ENCODE measurements at places on chromosomes 6 and 20.
A peak's percentile ranks its signal among the peaks of the same experiment; 100 is the strongest.

GRCh38 chr6:151069641-151070040 lies 170.1 kb upstream of the AKAP12 start:
- DNase-seq, result no peak

GRCh38 chr6:159113223-159113622 lies 56.0 kb upstream of the FNDC1 start:
- DNase-seq, result no peak

DNA sequence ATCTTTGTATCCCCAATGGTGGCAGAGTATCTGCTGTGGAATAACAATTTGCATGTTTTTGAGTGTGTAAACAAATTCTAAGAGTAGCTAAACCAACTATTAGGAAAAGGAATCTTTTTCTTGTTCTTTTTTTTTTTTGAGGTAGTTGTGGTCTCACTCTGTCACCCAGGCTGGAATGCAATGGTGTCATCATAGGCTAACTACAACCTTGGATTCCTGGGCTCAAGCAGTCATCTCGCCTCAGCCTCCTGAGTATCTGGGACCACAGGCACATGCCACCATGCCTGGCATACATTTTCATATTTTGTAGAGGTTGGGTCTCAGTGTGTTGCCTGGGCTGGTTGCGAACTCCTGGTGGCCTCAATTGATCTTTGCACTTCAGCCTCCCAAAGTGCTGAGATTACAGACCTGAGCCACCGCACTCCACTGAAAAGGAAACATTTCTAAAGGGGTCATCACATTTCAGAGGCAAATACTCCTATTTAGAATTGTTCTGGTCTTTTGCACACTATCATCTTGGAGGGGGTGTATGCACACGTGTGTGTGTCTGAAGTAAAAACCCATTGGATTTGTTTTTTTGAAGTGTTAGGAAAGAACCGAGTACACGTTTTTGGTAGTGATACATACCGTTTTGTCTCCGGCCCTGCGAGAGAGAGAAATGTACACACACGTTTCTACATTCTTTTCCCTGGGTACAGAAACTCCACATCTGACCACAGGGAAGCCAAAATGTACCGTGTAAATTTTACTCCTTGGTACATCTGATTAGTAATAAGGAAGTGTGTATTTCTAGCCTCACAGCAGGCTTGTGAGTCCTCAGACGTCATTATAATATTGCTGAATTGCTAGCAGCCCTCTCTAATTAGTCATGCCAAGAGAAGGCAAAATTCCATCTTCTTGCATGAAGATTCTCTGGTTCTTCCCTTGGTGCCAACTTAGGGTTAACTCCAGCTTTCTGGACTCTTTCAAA lies 183.6 kb downstream of the JARID2 start:
- no peak for DNase-seq

GRCh38 chr6:9168669-9169068 lies 733.3 kb upstream of the SLC35B3 start:
- no peak for DNase-seq

DNA sequence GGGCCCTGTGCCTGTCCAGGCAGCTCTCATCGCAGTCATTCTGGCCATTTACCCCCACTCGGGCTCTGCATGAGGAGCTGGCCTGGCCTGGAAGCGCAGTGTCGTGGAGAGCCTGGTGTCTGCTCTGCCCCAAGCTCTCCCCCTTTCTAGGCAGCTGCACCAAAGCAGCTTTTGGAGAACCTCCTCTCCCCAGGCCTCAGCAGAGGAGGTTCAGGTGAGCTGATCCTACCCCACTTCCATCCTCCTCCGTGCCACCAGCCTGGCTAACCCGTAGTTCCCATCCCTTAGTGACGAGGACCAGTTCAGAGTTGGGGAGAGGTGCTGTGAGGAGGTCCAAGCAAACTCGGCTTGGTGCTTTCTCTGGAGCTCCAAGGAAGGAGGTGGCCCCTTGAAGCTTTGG lies 30.5 kb upstream of the PHACTR3 start:
- DNase-seq, result no peak

DNA sequence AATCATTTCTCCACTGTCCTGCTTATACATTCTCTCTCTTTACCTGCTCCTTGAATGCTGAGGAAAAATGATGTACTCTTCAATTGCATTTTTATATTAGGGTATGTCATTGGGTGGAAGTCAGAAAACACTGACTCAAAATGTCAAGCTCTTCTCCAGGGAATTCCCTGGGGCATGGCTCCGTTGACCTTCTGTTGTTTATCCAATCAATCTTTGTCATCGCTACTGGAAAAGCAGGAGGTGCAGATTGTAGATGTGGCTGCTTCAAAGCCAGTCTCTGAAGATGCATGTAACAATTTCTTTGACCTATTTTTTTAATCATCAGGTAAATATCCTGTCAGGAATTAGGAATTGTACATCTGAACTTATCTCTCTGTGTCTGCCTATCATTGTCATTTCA lies 63.9 kb upstream of the TENT5A start:
- no peak for DNase-seq

GRCh38 chr6:89775150-89775549 lies 44.4 kb downstream of the MDN1 start:
- DNase-seq, result no peak

DNA sequence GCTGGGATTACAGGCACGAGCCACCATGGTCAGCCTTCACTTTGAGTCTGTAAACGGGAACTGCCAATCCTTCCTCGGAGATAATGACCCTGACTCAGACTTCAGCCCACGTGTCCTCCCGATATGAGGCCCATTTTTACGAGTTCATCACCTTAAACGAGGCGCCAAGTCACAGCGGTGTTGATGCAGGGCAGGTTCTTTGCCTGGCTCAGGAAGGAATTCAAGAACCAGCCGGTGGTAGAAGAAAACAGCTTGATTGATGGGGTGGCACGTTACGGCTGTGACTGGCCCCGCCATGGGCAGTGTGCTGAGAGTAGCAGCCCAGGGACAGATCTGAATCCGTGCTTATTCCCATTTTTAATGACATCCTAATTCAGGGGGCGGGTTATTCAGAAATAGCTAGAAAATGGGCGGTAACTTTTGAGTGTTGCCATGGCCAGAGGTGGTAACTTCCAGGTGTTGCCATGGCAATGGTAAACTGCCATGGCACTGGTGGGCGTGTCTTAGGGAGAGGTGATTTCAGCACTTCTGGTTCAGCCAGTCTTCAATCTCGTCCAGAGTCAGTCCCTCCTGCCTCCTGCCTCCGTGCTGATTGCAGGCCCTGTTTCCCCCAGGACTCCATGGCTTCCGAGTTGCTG lies 9.1 kb upstream of the MAP1LC3A start:
- DNase-seq, result no peak

DNA sequence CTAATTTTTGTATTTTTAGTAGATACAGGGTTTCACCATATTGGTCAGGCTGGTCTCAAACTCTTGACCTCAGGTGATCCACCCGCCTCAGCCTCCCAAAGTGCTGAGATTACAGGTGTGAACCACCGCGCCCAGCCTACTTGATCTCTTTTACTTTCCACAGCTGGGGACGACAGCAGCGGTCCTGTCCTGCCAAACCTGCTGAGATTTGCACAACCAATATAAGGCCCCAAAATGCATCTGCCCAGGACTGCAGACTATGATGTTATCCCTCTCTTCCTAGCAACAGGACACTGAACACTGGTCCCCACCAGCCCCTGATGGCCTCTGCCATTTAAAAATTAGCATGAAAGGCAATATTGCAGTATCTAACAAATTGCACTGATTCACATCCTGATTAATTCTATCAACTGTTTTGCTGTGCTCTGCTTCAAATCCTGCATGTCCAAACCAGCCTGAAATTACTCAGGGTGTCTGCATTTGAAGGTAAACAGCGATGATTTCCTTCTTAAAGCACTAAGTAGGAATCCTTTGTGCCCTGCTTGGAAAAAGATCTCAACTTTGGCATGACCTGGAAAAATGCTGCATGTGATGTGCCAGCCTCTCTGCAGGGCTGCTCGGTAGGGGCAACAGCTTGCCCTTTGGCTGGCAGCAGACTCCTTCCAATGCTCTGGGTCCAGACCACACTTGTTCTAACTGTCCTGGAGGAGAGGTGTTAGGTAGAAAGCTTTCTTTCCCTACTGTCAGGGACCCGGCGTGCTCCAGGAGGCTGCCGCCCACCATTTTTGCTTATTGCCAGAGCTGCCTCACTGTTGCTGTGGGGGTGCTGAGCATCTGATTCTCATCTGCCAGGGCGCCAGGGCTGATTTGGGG lies 27.4 kb upstream of the PXDC1 start:
- no peak for DNase-seq

DNA sequence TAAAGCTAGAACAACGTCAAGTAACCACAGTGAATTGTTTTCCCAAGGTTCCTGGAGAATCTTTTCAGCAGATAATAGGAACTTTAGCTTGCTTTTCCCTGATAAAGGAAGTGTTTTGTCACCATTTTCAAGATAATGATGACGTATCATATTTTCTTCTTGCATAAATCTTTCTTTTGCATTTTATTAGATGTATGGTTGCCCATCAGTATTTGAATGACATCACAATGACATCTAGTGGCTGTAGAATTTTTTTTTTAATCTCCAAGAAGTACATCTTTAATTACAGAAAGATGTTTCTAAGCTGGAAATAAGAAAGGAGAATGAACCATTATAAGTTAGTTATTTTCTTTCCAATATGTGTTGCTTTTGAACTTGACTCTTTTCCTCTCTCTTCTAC lies 83.0 kb downstream of the CENPW start:
- DNase-seq, result no peak

- DNase-seq, result no peak
Observed at GRCh38 chr20:63470410-63470809, 2.0 kb downstream of the KCNQ2 start.

DNA sequence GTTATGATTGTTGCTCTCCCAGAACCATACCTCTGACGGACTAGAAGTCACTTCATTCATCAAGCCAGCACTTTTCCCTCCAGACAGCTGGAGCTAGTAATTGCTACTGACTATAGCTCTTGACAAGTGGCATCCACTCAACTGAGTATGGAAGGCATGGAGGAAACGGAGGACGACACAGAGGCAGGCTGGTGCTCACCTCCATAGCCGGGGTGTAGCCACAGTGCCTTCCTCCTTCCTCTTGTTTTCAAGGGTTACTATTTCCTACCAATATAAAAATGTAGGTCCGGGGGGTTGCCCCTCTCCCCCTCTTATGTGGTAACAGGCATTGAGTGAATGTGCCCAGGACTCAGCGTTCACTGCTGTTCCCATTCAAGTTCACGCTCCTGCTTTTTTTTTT lies 23.5 kb upstream of the FOXC1 start:
- no peak for DNase-seq

DNA sequence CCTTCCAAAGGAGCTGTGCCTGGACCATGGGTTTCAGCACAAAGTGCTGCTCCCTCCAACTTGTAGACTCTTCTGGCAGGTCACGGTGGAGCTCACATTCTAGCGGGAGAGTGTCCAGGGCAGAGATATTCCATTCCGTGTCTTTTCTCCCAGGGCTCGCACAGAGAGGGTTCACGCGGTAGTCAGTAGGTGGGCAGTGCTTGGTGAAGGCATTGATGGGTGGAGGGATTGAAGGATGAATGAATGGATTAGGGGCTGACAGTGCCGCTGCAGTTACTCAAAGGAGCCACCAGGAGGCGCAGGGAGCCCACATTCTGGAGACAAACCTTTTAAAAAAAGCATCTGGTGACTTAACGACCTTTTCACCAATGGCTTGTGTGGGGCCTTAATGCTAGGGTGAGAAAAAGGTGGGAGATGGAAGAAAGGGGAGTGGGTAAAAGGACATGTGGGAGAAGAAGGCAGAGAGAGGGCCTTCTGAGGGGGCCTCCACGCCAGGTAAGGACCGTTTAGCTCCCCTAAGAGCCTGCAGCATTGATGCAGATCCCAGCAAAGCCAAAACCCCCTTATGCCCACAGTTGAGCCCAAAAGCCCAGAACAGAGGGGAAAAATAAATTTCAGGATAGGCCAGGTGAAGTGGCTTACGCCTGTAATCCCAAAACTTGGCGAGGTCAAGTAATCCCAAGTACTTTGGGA lies 17.5 kb upstream of the FAM110A start:
- DNase-seq, result no peak

GRCh38 chr6:100121854-100122609 lies 128.0 kb upstream of the MCHR2 start:
- DNase-seq, result no peak

DNA sequence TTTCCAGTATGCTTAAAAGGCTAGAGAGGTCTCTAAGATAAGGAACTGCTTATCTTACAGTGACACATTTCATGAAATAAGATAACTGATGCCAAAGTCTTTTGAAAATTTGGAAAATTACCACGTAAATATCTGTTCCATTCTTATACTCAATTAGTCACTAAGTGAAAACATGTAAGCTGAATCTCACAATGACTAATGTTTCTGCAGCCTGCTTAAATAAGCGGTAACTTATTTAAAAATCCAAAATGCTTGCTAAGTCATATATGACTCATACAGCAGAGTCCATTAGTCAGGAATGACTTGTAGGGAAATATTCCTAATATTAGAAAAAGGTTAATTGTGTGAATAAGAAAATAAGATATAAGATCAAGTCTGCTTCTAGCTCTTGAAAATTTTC lies 27.8 kb upstream of the LGSN start:
- DNase-seq, result peak; percentile 40

DNA sequence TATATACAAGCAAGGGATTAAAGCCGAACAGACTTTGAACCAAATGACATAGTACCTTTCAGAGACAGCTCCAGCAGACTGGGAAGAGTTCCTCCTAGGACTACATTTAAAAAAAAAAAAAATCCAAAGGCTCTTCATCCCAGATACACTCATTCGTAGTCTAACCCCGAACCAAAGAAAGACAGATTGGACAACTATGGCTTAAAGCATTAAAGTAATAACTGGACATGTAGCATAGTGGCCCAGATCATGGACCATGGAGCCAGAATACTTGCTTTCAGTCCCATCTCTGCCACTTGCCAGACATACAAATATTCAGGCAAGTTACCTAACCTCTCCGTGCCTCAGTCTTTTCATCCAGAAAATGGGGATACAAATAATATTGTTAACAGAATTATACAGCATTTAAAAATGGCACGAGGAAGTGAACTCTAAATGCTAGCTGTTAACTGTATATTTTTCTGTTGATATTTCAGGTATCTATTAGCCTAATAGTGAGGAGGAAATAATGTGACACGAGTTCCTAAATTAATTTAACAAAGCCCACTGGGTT lies 123.7 kb downstream of the HIVEP2 start:
- no peak for DNase-seq

GRCh38 chr6:137870308-137870644 lies 3.2 kb downstream of the TNFAIP3 start:
- DNase-seq, result no peak

DNA sequence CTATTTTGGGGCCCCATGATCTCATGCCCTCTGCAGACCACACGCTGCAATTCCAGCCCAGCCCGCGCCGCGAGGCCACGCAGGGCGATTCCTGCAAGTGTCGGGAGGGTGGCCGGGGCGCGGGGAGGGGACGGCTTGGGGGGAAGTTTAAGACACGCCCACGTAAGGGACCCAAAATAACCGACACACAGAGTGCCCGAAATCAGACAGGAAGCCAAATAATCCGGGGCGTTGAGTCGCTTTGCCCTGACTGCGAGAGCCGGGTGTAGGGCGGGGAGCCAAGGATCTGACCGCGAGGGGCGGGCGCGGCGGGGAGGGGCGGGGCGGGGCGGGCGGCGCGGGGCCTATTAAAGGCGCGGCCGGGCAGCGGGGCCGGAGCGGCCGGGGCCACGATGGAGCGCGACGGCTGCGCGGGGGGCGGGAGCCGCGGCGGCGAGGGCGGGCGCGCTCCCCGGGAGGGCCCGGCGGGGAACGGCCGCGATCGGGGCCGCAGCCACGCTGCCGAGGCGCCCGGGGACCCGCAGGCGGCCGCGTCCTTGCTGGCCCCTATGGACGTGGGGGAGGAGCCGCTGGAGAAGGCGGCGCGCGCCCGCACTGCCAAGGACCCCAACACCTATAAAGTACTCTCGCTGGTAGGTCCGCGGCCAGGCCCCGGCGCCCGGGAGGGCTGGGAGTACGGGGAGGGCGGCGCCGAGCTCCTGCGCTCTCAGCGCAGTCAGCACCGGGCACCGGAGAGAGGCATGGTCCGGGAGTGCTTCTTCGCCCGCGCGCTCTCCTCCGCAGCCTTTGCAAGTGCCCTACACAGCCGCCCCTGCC lies at the start of gene ENPP1:
Gene ENPP1 (plus strand): TSS at position 377 of the 816 bp plus-strand sequence. CDS start 16 bp downstream, at position 393.
- DNase-seq, result peak; percentile 45
